ENCODE measurements at places on chromosomes 5 and 9.

DNA sequence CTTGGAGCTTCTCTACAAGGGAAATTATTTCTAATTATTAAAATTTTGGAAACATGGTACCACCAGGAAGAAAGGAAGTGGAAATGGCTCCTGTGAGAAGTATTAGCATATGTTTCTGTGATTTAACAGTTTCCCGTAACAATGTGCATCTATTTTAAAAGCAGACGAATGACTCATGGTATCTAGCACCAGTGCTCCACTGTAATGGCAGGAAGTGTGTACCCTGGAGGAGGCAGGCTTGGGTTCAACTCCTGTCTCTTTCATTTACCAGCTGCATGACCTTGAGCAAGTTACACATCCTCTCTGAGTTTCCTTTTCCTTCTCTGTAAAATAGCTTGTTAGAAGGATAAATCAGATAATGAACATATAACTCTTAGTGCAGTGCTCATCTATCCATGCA, 41.0 kb upstream of the ANGPTL2 start:
- DNase-seq = peak; percentile 58

- DNase-seq = no peak
These were observed 73.6 kb upstream of the ALDH1B1 start for GRCh38 chr9:38318759-38319495.

GRCh38 chr9:93589688-93590087, 13.3 kb downstream of the PHF2 start:
- DNase-seq = no peak

- DNase-seq = no peak
These were observed 70.2 kb downstream of the ECPAS start for GRCh38 chr9:111413996-111414395.

DNA sequence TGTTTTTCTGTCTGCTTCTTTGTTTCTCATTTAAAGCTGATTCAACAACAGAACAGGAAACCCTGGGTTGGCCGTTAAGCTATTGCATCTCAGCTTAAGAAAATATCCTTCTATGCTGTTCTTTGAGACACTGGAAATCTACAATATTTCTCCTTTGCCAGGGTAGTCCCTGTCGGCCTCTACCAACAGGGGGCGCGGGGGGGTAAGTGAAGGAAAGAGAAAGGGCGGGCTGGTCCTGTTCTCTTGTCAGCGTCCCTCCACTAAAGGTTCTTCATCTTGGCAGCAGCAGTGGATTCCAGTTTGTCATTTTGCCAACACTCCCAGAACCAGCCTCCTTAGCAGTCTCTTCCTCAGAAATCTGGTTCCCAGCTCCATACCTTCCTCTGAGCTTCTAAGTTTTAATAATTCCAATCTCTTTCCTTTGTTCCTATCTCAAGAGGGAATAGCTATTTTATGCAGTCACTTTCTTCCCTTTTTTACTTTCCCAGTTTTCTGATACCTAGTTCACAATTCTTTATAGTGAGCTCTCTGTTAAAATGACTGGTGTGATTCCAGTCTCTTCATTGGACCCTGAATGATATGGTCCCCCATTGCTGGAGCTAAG, 222.3 kb downstream of the GLIS3 start:
- DNase-seq = peak; percentile 78

DNA sequence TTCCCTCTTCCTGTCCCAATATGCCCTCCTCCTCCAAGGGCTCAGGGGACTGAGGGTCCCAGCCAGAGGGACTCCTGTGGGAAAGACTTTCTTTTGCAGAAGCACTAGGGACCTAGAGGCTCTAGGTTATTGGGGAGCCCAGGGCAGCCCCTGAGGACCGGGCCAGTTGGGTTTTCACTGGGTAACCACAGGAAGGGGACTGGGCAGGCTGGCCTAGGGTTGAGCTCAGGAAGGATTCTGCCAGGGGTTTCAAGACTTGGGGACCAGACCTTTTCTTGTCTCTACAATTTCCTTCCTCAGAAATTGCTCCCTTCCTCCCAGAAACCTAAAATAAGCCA, 24.4 kb upstream of the HMCN2 start:
- no peak for DNase-seq

DNA sequence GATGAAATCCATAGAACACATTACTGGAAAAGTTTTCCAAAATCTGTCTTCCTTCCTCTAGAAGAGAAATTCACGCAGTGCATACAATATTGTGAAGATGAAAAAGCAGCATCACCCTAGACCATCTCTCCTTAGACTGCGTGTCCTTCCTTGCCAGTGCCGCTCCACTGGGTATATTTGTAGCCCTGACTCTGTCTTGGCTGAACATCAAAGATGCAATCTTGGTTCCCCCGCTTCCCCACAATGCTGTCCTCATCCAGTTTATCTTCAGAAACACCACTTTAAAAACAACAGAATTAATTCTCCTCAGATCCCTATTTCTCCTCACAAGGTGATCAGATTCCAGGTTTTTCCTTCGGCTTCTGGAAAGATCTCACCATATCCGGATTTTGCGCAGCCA, 53.9 kb downstream of the ROR2 start:
- DNase-seq = no peak

GRCh38 chr5:105696440-105696839, 1974.3 kb downstream of the EFNA5 start:
- no peak for DNase-seq

DNA sequence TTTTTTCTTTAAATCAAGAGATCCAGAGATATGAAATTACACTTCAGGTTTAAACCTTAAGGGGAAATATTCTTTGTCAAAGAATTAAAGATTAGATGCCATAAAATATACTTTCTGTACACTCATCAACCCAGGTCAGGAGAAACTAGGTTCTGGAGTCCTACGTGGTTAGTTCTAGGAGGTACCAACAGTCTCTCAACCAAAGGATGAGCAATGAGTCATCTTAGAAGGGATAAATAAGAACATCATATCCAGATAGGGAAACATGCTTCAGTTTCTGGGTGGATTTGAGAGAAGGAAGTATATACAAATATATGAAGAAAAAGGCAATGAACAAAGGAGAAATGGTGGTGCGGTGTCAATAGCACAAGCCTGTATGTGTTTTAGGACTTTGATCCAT, 98.2 kb downstream of the CSNK1G3 start:
- no peak for DNase-seq

DNA sequence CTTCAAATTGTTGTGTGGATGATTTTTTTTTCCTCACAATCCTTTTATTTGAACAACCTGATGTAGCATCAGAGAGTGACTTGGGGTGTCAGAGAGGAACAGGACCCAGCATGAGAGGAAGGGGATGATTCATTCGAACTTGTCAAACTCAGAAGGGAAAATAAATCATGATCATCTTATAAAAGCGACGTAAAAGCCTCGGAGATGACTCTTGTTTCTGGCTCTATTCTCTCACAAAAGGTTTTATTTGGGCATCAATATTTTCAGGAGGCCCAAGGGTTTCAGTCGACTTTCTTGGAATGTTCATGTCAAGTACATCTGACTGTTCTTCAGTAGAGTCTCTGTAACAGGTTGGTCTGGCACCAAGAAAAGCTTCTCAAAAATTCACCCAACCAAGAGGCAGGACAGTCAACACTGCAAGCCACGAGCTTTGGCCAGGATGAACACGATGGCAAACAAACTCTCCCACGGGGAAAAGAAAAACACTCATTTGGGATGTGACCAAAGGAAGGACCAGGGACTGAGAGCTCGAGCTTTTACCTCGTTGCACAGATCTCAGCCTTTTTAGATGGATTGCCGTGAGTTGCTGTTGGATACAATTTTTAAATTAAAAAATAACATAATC, 55.1 kb downstream of the ANKH start:
- DNase-seq = no peak

Measured in suppressor macrophage treated with lipopolysaccharide for 1 hour (primary cell).